GOT3 (cell line): ENCODE measurements at places on chromosomes 5 and 9.

GRCh38 chr9:72280913-72281500 is 84.0 kb downstream of the ZFAND5 start:
- DNase-seq = no peak

GRCh38 chr9:37761511-37761910 is 7.9 kb downstream of the TRMT10B start:
- no peak for DNase-seq

- no peak for DNase-seq
Observed at GRCh38 chr5:189976-190365, 1.3 kb upstream of the LRRC14B start.

GRCh38 chr9:119044806-119045205 is 324.4 kb downstream of the BRINP1 start:
- no peak for DNase-seq

DNA sequence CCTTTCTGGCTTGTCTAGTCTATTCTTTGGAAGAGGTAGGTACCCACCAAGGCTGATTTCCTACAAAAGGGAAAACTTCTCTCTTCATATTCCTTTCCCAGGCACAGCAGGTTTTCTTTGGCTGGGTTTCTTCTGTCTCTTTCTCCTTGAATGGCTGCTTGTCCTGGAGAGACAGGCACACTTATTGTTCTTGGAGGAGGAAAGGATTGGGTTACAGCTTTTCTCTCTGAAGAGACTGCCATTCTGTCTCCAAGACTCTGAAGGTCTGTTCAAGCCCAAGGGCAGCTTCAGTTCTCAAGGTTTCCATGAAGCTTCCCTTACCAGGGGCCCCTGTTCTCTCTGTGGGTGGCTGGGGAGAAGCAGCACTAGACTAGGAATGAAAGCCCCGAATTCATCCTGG is 33.9 kb downstream of the ACTBL2 start:
- no peak for DNase-seq

GRCh38 chr5:84113246-84114105 is 271.2 kb downstream of the EDIL3 start:
- no peak for DNase-seq

- DNase-seq = no peak
Observed at GRCh38 chr5:156395306-156395675, 68.3 kb downstream of the SGCD start.

DNA sequence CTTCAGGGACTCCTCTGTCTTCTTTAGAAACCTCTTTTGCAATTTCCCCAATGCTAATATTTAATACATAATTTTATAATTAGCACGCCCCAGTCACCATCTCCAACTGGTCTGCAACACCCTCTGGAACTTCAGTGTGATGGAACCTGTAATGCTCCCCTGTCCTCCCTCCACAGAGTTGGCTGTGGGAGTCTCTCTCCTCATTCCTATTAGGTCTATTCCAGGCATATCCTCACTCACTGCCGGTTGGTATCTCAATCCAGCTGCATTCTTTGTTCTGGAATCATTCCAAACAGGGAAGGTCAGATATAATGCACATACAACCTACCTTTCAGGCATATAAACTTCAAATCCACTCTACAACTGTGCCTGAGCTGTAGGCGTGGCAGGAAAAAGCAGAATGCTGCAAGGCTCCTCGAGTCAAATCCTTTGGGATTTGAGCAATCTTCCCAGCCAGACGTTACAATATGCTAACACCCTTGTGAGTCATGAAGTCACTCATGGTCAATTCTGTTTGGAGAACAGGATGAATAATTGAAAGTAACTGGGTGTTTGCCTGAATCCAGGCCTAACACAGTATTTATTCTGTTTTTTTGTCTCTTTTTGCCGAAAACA is 293.8 kb downstream of the CWC27 start:
- DNase-seq = peak; percentile 14

- DNase-seq = no peak
Observed at GRCh38 chr9:89046832-89047231, 55.6 kb downstream of the S1PR3 start.

- DNase-seq = no peak
Observed at GRCh38 chr9:87547671-87548081, 50.0 kb downstream of the DAPK1 start.

GRCh38 chr9:95127249-95128176 is 190.0 kb downstream of the FANCC start:
- DNase-seq = peak; percentile 1

DNA sequence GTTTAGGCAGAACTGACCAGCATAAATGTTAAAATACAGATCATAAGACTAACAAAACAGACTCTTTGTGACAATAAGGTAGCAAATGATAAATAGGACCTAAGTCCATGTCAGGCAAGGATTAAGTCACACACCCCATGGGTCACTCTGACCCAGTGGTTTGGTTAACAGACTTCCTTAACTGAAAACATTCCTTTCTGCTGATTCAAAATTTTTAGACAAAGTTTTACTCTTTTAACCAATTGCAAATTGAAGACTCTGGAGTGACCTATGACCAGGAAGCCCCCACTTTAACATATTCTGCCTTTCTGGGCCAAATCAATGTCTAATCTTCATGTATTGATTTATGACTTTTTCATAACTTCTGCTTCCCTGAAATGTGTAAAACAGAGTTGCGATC is 4.9 kb upstream of the NXNL2 start:
- DNase-seq = no peak
